HFFc6 (cell line): ENCODE measurements at places on chromosomes 6 and 20. TPM values are rescaled to one million over a fixed set of nuclear protein-coding genes. Genes with fewer than 3 reads are reported as not detected.

DNA sequence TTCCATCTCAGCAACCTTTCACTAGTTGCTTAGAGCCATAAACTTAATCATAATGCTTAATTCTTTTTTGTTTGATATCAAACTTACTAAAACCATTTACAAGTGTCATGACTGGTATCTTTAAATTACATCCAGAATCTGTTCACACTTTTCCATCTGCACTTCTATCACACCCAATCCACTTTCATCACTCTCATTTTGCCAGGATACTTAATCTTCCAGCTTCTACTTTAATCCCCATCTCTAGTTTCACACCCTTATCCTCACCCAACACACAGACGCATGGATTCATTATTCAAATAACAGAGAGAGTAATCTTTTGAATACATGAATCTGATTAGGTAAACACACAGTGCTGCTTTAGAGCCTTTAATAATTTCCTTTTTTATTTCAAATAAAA is 828.4 kb downstream of the HACE1 start:
- no peak for DNase-seq

DNA sequence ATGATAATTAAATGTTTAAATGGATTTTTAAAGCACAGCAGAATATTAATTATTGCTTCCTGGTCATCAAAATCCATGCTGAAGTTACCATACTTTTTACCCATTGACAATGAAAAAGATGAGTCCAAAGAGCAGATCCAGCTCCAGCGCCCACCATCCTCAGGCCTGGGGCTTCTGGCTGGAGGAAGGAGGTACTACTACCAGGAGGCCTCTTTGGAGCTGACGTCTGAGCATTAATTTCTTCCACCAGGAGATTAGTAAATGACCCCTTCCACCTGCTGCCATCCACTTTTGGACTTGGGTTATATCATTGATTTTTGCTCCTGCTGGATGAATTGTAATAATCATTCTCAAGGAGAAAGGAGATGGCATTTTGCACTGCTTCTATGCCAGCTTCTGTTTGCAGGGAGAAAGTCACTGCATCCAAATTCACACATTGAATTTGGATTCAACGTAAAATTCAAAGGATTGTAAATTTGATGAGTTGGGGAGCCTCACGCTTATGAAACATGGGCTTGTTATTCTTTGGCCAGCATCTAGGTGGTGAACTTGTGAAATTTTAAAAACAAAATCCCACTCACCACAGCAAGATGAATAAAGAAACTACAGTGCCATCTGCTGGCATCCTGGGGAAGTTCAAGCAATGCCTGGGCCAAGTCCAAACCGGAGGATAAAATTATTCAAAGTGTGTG is 121.8 kb downstream of the SASH1 start:
- peak; percentile 76 for DNase-seq

- no peak for DNase-seq
Measured at GRCh38 chr6:14309516-14309915, 191.9 kb downstream of the CD83 start.

GRCh38 chr6:123953920-123954319 is 150.3 kb downstream of the NKAIN2 start:
- no peak for DNase-seq

Gene MTFR2
- total RNA-seq: 3.0 to 6.6 TPM (median 5.7 TPM) in 3 replicates

Gene CYP39A1
- not detected in 3 replicates for total RNA-seq
